Left kidney (tissue), 8 donors: ENCODE measurements at places on chromosomes 5 and 9.

DNA sequence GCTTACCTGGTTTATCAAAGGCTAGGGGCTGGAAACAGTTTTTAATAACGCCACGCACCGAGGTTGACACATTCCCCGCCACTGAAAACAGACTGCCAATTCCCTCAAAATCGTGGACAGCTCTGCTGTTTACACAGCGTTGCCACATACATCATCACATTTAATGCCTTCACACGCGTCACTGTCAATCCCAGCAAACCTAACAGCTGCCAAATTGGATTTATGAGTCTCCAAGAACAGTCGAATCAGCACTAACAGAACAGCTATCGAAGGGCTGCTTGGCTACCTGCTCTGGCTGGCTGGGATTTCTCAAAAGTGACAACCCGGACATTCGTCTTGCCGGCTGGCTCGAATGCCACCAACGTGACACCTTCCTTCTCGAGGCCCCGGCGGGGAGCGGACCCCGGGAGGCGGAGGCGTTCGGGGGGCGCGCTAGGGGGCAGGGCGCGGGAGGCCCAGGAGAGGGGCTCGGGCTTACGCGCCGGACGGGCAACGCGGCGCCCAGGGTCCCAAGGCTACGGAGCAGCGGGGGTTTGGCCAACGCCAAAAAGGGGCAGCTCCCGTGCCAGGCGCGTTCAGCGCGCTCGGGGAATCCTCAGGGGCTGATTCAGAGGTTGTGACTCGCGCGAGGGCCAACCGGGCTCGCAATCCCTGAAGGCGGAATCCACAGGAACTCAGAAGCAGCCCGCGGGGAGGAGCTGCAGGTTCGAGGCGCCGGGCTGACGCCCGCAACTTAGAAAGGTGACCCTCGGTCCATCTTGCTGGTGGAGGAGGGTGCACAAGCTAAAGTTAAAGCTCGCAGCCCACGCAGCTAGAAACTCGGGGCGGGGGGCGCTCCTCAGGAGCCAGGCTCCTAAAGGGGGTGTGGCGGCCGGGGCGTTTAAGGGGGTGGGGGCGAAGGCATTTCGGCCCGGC lies 1.2 kb downstream of the CDC14B start:
- peak; percentile 29 for DNase-seq

GRCh38 chr5:88825584-88826315 lies 57.2 kb downstream of the MEF2C start:
- no peak for DNase-seq

GRCh38 chr9:18775930-18776329 lies 257.1 kb downstream of the SAXO1 start:
- DNase-seq = no peak

DNA sequence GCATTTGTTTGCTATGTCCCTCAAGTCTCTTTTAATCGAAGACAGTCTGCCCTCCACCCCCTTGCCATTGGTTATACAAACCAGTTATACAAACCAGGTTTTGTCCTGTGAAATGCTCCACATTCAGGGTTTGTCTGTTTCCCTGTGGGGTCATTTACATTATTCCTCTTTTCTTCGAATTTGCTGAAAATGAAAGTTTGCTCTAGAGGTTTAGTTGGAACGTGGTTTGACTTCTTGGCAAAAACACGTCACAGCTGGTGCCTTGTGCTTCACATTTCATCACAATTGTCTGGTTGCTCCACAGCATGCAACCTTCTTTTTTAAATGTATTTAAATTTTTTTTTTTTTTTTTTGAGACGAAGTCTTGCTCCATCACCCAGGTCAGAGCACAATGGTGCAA lies 4.2 kb upstream of the HAVCR2 start:
- no peak for DNase-seq

DNA sequence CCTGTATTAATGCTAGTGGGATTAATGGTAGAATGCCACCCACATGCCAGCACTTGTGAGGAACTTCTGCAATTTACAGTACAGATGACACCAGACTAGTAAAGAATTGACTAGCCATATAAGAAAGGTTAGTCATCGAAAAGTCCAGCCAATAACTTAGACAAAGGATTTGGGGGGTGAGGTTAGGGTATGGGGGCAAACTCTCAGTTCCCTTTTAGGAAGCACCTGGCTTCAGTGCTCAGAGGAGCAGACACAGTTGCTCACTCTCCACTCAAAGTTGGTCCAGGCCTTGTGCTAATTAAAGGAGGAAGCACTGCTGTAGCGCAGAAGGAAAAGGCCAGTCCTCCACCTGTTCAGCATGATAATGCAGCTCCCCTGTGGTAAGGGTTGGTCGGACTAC lies 25.2 kb downstream of the TGFBR1 start:
- no peak for DNase-seq

DNA sequence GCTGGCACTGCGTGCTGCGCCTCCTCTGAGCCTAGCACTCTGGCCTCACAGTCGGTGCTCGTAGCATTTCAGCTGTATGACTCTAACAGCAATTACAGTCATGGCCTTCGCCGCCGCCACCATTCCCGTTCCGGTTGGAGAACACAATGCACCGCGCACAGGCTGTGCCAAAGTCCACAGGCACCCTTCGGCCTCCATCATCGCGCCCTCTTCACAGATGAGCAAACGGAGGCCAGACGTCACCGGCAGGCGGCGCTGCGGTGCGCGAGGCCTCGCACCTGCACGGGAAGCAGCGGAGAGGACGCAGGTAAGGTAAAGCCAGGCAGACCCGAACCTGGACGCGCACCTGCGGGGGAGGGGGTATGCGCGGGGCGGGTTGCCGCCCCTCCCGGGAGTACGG lies 128.9 kb downstream of the BARX1 start:
- no peak for DNase-seq

DNA sequence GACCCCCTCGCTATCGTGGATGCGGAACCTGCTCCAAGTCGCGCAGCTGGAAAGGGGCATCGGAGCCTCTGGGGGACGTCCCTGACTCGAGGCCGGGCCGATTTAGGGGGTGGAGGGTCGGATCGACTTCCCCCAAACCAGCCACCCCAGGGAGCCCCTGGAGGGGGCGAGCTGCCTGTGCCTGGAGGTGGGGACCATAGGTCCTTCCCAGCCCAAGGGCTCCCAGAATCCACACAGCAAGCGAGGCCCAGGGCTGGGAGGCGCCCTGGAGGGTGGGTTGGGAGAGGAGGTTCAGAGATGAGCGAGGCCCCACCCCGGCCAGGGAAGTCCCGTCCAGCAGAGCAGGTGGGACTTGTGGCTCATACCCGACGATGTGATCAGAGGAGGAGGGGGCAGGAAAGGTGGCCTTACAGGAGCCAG lies 147.6 kb downstream of the GAPVD1 start:
- no peak for DNase-seq

DNA sequence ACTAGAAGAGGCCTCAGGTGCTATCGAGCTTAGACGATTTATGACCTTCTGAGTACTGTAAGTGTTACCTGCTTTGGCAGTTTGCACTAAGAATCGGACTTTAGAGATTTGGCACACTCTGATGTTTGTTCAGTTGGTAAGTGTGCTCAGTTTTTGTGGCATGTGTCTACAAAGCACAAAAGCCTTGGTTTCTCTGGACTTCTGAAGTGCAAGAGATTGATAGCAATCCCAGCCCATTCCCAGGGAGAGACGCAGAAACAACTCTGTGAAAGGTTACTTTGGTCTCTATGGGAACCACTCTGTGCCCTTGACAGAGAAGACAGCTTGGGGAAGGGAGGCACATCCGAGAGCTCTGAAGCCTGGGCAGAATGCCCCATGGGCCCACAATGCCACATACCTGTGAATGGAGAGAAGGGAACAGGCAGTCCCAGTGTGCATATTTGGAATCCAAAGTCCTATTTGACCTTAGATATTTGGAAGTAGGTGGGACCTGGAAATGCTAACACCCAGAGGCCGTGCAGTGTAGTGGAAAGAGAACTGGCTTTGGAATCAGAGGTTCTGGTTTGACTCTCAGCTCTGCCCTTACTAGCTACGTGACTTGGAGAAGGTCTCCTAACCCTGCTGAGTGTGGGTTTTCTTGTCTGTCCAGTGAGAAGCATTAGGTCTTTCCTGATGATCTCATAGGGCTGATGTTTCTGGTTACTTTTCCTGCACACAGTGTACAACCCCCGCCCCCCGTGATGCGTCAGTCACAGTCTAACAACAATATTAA lies 194.3 kb upstream of the VLDLR start:
- no peak for DNase-seq

DNA sequence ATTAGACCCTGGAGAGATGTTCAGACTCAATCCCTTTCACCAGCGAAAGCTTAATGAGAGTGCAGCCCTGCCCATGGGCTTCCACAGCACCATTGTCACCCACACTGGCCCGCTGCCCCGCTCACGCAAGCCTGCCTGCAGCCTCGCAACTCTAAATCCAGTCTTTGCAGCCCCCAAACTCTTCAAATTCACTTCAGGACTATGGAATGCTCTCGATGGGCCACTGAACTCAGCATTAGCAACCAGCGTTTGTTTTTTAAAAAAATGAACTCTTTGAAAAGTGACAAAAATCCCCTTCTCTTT lies 17.1 kb downstream of the DCANP1 start:
- no peak for DNase-seq

DNA sequence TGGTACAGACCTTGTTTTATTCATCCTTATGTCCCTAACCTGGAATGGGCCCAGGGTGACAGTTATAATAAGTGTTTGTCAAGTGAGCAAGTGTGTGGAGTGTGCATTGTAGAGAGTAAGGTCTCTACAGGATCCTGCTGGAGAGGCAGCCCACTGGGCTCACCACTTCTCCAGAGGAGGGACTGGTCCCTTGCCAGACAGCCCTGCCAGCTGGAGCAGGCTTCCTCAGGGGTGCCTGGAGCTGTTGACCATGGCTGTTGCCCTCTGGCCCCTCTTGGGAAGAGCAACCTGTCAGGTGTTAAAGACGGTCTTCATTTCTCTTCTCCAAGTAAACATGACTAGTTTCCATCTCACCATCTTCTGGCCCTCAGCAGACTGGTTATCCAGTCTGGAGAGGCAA lies 20.0 kb downstream of the IRF1 start:
- no peak for DNase-seq

- no peak for DNase-seq
Measured at GRCh38 chr9:70549926-70550325, 135.5 kb upstream of the KLF9 start.

DNA sequence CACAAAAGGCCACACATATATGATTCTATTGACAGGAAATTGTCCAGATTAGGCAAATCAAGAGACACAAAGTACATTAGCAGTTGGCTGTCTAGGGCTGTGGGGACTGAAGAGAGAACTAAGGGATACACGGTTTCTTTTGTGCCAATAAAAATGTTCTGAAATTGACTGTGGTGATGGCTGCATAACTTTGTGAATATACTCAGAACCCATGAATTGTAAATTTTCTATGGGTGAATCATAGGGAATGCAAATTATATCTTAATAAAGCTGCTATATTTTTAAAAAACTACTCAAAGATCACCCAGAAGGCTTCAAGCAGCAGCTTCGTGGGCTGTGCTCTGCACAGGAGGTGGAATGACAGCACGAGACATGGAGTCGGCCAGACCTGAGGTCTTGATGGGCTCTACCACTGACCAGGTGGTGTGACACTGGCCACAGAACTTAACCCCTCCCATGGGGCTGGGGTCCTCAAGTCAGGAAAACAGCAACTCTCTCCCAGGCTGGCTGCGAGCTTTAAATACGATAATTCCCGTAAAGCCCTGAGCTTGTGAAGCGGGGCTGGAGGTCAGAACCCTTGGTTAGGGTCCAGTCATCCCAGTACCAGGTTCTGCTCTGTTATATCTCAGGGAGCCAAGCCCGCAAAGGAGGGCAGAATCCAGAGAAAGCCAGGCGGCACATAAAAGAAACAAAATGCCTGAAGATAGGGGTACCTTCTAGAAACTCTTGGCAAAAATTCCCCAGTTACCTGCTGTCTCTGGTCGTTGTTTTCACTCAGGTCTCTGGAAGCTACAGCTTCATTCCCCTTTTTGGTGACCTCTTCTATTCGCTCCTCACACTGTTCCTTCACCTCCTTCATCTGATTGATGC lies 59.1 kb downstream of the GOLM1 start:
- no peak for DNase-seq

DNA sequence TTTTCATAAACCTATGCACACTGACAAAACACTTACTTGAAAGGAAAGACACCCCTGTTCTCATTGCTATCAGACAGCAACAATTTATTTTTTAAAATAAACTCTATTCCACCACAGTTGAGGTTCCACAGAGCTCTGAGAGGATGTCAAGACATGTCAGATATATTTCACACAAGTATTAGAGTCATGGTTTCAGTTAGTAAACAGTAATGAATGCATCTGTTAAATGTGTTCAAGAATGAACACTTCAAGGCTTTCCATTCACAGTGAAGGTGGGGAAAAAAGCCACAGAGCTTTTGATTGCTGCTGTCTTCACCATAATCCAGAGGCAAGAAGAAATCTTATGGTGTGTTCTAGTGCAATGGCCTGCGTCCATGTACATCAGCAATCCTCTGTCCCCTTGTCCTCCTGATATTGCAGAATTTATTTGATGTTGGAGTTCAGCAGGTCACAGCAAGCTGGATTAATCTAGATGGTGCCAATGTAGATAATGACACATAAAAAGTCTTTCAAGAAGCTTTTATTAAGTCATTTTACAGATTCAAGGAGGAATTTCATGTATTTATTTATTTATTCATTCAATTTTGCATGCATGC lies 146.8 kb downstream of the GHR start:
- no peak for DNase-seq

- no peak for DNase-seq
Measured at GRCh38 chr9:93265972-93266371, 82.0 kb downstream of the WNK2 start.

- no peak for DNase-seq
Measured at GRCh38 chr9:134364391-134365114, 38.3 kb downstream of the RXRA start.

DNA sequence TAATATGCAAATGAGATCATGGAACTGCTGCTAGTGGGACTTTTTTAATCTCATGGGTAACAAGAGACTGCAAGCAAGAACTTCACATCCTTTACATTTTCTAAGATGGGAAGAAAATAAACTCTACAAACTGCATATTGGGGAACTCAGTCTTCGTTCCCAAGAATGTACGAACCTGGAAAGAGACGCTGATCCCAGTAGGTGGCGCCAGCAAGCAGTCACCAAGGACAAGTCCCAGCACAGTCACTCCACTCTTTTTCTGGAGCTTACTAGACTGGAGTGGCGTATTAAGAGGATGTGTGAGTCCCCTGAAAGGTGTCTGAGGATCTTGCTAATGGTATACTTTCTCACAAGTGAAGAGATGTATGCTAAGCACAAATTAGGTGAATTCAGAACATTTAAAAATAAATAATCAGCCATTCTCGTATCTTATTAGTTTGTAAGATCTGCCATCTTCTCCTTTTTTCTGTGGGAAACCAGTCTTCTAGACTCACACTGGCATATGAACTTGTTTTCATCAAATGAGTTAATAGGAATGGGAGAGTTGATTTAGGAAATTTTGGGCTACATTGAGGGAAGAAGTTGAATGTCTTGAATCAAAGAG lies 16.0 kb upstream of the PUM3 start:
- peak; percentile 59 for DNase-seq

GRCh38 chr5:68673106-68673822 lies 420.6 kb upstream of the SLC30A5 start:
- DNase-seq = no peak

GRCh38 chr9:85056203-85056572 lies 386.7 kb downstream of the NTRK2 start:
- DNase-seq = no peak

- no peak for DNase-seq
Measured at GRCh38 chr9:2013743-2014475, 1.2 kb upstream of the SMARCA2 start.
